ENCODE measurements at places on chromosomes 1 and 21. TPM values are rescaled to one million over a fixed set of nuclear protein-coding genes. Genes with fewer than 3 reads are reported as not detected.
A peak's percentile ranks its signal among the peaks of the same experiment; 100 is the strongest.

Gene RNF186
- not detected for total RNA-seq

Gene RGS2
- total RNA-seq: 14.4 TPM

Gene HES2
- total RNA-seq: 0.22 TPM

Gene MAP3K21
- 4.2 TPM for total RNA-seq

Gene ERO1B
- 4.4 TPM for total RNA-seq

Gene CFHR2
- total RNA-seq: not detected

Gene CASQ1
- not detected for total RNA-seq

Gene KRTAP7-1
- not detected for total RNA-seq

Gene APOBEC4
- not detected for total RNA-seq

GRCh38 chr21:36613554-36613953, 85.4 kb upstream of the SIM2 start:
- DNase-seq: no peak

DNA sequence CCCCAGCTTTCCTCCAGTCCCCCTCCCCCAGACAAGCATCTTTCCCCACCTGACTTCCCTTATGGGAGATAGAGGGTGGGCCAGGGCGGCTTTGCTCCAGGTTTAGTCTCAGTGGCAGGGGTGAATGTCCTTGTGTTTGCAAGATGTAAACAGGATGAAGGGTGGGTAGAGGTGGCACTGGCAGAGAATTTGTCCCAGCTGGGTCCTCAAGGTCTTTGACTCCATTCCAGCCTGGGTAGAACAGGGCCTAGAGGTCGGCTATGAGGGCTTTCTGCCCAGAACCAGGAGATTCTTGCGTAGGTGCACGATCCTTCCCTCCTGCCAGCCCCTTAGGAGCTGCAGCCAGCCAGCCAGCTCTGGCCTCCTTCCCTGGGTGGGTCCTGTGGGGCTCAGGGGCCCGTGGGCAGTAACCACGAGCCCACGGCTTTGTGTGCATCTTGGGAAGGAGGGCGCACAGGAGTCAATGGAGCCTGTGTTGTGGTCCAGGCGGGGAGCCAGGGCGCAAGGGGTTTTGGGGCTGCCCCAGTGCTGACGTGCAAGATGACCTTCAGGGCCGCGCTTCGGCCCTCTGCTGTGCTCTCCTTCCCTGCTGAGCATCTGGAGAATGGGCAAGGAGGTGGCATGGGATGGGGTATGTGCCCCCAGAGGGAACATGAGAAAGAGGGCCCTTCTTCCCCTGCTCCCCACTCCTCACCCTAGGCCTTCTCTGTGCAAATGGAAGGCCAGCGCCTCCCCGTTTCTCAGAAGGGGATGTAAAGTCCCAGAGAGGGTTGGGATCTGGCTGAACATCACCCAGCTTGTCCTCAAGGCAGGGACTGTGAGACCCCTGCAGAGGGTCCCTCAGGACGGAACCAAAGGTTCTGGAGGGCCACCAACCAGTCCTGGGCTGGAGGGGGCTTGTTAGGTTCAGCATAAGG, 15.7 kb downstream of the POU3F1 start:
- DNase-seq: no peak

DNA sequence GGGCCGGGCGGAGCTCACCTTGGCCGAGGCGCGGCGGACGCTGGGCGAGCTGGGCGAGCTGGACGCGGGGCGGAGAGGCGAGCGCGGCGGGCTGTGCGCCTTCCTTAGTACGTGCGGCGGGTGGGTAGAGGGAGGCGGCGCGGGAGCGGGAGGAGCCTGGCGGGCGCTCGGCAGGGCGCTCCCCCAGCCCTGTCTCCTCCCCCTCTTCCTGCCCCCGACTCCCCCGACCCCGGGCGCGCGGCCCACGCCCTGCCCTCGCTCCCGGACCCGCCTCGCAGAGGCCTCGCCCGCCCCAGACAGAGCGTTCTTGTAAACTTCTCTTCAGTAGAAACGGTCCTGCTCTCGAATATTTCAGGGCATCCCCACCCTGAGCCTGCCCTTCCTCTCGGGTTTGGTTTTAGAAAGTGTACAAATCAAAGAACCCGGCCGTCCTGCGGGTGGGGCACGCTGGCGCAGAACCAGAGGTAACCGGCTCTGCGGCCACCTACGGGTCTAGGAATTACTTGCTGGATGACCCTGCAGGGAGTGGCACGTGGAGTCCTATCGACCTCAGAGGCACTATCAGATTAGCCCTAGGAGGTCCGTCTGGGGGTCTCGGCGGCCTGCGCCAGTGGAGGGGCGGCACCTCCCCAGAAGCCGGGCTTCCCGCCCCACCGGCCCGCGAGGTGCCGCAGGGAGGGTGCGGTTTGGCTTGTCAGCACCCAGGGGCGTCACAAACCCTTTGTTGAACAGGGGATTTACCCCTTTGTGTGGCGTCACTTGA, at the start of gene S100A10:
Gene S100A10, minus strand, starts transcription at position 126 of the 763 bp plus-strand sequence. CDS start 7,629 bp downstream, outside the sequence.
- DNase-seq: peak; percentile 75

DNA sequence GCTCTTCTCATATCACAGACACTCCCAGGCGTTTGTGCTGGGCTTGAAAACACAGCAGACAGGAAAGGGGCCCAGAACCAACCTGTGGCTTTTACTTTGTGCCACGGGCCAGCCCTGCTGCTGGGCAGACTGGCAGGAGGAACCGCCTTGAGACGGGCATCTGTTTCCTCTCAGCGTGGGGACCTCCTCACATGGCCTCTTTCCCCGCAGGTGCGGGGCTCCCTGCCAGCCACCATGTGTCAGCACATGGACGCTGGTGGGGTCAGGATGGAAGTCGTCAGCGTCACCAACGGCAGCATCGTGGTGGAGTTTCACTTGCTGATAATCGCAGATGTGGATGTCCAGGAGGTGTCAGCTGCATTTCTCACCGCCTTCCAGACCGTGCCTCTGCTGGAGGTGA, 47.8 kb downstream of the UMODL1 start:
- DNase-seq: no peak

- DNase-seq: no peak
Measured at GRCh38 chr1:6517435-6517851, 26.0 kb upstream of the PLEKHG5 start.

DNA sequence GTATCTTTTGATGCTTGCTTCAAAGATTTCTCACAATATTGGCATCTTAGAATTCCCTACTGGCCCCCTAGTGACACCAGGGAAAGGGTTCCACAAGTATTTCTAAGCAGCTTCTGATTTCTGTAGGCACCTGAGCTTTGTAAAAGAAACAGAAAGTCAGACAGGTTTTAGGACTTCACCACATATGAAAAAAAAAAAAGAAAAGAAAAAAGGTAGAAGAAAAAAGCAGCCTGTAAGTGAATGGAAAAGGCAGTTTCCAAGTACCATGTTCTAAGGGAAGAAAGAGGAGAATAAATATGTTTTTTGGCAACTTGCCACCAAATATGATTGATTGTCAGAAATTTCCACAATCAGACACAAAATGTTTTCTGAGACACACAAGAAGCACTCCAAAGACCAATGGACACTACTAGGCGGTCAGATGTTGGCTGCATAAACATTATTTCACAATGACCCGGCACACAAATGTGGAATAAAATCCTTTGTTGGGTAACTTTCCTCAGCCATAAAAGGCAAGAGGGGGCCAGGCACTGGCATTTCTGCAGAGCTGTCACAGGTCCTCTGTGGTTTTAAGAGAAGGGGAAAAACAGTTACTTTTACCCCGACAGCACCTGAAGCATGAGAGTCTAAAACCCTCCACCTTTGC, 12.7 kb upstream of the CPLANE2 start:
- DNase-seq: no peak

DNA sequence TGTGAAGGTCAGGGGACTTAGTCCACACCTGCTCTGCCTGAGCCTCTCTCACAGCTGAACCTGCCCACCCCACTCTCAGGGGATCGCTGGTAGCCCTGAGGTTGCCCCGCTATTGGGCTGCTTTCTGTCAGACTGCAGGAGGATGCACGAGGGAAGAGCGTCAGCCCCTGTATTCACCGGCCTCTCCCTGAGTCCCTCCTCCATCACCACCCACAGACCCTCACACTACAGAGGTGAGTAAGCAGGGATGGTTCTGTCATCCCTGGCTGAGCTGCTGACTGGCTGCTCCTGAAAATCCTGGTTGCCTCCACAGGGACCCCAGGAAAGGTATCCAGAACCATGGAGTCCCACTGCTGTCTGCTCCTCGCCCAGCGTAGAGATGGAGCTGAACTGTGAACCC, 118.7 kb downstream of the SYT2 start:
- DNase-seq: no peak

GRCh38 chr1:53334781-53335180, 6.9 kb upstream of the LRP8 start:
- no peak for DNase-seq

- no peak for DNase-seq
Measured at GRCh38 chr1:28129150-28129549, 40.7 kb upstream of the EYA3 start.

DNA sequence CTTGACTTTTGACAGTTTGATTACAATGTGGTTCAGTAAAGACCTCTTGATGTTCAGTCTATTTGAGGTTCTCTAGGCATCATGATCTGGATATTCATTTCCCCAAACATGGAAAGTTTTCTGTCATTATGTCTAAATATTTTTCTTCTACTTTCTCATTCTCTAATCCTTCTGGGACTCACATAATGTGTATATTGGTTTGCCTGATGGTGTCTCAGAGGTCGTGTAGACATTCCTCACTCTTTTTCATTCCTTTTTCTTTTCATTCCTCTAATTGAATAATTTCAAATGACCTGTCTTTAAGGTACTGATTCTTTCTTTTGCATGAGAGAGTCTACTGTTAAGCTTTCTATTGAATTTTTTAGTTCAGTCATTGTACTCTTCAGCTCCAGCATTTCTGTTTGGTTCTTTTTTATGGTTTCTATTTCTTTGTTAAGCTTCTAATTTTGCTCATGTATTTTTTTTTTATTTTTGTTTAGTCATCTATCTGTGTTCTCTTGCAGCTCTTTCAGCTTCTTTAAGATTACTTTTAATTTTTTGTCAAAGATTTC, 158.4 kb downstream of the GDAP2 start:
- no peak for DNase-seq

DNA sequence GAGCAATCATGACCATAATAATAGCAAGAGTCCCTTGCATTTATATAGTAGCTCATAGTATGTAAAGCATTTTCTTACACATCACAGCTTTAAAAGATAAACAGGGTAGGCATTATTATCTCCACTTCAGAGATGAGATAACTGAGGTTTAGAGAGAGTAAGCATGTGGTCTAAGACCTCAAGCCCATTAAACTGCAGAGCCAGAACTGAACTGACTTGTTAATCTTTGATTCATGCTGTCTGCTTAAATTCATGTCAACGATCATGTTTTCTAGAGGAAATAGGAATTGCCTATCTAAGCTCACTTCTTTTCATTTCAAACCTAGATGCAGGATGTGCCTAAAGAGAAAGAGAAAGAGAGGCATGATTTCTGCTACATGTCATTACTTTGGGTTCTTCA, 524.8 kb downstream of the PTPRC start:
- no peak for DNase-seq

DNA sequence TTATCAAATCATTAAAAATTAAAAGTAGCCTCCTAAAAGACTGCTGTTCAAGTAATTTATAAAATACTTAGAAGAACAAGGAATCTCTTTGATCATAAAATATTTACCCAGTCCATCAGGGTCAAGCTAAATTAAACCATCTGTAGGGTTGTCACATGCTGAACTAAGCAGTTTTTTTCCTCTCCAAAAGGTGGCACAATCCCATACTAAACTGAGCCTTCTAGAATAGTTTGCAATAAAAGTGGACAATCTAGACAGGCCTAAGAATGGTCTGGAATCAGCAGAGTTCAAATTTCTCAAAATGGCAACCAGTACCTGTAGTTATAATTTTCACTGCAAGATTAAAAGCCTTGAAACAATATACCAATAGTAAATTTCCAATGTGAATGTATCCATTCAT, 194.8 kb downstream of the EIF4G3 start:
- no peak for DNase-seq

GRCh38 chr1:58764294-58764978, 19.4 kb downstream of the JUN start:
- no peak for DNase-seq

GRCh38 chr1:115757326-115757725, 11.2 kb downstream of the CASQ2 start:
- no peak for DNase-seq

GRCh38 chr1:237048803-237049202, 6.8 kb downstream of the RYR2 start:
- no peak for DNase-seq

- DNase-seq: no peak
Measured at GRCh38 chr1:200336101-200336845, 73.6 kb downstream of the ZNF281 start.

GRCh38 chr1:201955009-201955728, at the start of gene TIMM17A:
Gene TIMM17A, plus strand, starts transcription at chr1:201955503. Its CDS starts 24 bp downstream, at chr1:201955527.
- DNase-seq: peak; percentile 96

DNA sequence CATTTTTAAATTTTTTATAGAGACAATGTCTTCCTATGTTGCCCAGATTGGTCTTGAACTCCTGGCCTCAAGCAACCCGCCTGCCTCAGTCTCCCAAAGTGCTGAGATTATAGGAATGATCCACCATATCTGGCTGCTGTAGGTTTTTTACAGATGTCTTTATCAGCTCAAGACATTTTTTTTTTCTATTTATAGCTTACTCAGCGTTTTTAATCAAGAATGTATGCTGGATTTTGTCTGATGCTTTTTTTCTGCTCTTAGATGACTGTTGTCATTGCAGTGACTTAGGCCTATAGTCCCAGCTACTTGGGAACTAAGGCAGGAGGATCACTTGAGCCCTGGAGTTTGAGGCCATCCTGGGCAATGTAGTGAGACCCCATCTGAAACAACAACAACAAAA, 72.5 kb downstream of the POFUT2 start:
- no peak for DNase-seq

GRCh38 chr1:114435088-114435715, 75.8 kb downstream of the TRIM33 start:
- DNase-seq: no peak

- DNase-seq: no peak
Measured at GRCh38 chr1:14470802-14471201, 127.7 kb upstream of the KAZN start.

GRCh38 chr1:238152119-238152518, 261.4 kb upstream of the ZP4 start:
- DNase-seq: no peak

- DNase-seq: no peak
Measured at GRCh38 chr1:24203404-24203803, 16.3 kb upstream of the IFNLR1 start.

GRCh38 chr1:74971982-74972381, 162.2 kb upstream of the LHX8 start:
- no peak for DNase-seq

DNA sequence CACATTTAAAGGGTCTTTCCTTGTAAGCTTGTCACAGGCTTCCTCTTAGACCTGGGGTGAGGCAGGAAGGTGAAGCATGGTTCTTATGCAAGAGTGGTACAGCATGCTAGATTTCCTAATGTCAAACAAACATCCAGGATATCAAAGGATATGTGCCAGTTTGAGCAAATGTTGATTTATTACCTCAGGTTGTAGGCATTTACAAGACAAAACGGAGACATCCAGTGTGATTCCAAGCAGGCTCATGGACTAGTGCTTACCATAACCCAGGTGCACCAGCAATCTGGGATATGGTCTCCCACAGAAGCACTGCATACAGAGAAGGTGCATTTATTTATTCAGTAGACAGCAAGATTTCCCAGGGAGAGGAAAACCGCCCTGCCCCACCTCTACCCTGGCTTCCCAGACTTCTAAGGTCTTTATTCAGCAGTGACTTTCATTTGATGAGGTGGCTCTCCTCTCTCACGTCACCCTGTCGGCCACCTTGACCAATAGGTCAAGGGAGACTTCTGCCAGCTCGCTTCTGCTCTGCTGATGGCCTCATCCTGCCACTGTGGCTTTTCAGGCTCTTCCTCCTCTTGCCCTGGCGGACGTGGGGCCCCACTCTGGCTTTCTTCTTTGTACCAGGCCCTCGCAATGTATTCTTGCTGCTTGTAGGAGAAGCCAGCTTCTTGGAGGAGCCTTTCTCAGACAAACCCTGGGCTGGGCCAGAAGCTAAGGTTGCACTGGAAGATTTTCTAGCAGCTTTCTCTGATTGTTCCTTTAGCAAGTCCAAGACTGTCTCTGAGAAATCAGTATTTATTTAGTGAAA, 25.6 kb downstream of the HHIPL2 start:
- no peak for DNase-seq
